ENCODE measurements at places on chromosomes 7 and 10. TPM values are rescaled to one million over a fixed set of nuclear protein-coding genes. Genes with fewer than 3 reads are reported as not detected.

The AGR2 gene
- polyA plus RNA-seq: 15.1 TPM

DNA sequence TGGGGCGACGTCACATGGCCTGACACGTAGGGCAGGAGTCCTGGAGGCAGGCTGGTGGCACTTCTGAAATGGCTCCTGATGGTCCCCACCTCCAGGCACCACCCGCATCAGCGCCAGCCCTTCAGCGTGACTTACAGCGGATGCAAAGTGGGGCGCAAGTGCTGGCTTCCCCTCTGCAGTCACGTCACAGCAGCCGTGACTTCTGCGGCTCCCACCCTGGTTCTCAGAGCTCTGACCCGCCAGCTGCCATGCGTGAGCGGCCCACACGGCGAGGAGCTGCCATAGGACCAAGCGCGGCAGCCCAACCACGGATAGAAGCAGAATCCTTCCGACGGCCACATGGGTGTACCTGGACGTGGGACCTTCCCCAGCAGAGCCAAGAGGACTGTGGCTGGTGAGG is 159.0 kb downstream of the ELFN1 start:
- no peaks in the 10 kb centered on the region for H3K36me3 ChIP-seq
- no peaks in the 10 kb centered on the region for H3K4me1 ChIP-seq
- no peak for DNase-seq

GRCh38 chr10:69338547-69339450 is 60.5 kb downstream of the HK1 start:
- H3K27me3 ChIP-seq: no peaks in the 10 kb centered on the region
- H3K4me1 ChIP-seq: peaks cover 42% of the 10 kb centered on the region
- no peaks in the 10 kb centered on the region for H3K36me3 ChIP-seq
- peak overlapping the region; percentile 71 for H3K27ac ChIP-seq
- H3K4me3 ChIP-seq: no peak overlapping the region

DNA sequence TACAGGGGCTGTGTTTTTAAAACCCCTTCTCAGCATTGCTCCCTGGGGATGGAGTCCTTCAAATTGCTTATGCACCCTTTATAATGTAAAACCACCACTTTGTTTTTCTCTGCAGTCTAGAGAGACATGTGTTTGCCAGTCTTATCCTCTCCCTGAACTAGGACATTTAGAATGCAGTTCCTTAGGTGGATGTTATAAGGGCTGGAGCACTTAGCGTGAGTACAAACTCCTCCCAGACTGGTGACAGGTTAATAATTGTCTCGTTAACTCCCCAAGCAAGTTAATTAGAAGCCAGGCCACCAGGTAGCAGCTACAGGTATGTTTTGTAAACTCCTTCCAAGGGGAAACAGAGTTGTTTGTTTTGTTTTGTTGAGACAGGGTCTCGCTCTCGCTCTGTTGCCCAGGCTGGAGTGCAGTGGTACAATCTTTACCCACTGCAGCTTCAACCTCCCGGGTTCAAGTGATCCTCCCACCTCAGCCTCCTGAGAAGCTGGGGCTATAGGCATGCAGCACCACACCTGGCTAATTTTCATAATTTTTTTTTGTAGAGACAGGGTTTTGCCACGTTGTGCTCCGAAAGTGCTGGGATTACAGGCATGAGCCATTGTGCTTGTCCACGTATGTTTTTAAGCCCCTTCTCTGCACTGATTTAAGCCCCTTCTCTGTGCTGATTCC is 100.2 kb downstream of the FAM107B start:
- H3K36me3 ChIP-seq: no peaks in the 10 kb centered on the region
- peaks cover 18% of the 10 kb centered on the region for H3K4me1 ChIP-seq
- peak; percentile 86 for DNase-seq
- H3K4me3 ChIP-seq: no peak overlapping the region

DNA sequence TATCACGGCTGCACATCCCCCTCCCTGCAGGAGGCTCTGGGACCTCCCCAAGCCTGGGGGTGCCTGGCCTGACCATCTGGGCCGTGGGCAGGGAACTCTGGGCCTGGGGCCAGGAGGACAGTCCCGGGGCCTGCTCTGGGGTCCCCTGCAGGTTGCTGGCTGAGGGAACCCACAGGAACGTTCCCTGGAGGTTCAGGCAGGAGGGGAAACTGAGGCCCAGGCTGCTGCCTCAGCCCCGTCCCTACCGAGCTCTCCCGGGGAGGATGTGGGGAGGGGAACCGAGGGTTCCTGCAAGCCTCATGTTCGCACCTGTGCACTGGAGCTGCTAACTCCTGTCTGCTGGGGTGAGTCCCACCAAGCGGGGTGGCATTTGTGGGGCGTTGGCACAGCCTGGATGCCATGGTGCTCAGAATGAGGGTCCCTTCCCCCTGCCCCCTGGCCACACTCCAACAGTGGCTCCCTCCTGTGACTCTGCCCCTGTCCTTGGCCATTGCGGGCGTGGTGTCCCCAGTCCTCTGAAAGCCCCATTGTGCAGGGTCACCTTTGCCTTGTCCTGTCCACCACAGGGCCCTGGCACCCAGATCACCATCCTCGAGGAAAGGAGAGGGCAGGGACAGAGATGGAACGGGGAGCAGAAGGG is 9.4 kb downstream of the ELFN1 start:
- H3K27me3 ChIP-seq: no peaks in the 10 kb centered on the region
- no peaks in the 10 kb centered on the region for H3K36me3 ChIP-seq
- no peak overlapping the region for H3K4me3 ChIP-seq
- no peak for DNase-seq
- no peak overlapping the region for H3K27ac ChIP-seq
- no peaks in the 10 kb centered on the region for H3K4me1 ChIP-seq

The SEMA4G gene
- 23.5 TPM for polyA plus RNA-seq

The TRIM50 gene
- polyA plus RNA-seq: 14.0 TPM

- peak; percentile 86 for DNase-seq
- no peaks in the 10 kb centered on the region for H3K4me1 ChIP-seq
Measured at GRCh38 chr10:69751214-69751613, 50.5 kb upstream of the COL13A1 start.

The PVRIG gene
- polyA plus RNA-seq: not detected

- DNase-seq: no peak
- H3K4me1 ChIP-seq: no peaks in the 10 kb centered on the region
- no peak overlapping the region for H3K4me3 ChIP-seq
- no peak overlapping the region for H3K27ac ChIP-seq
Measured at GRCh38 chr10:73161079-73161478, 6.7 kb downstream of the ECD start.

The FLNC gene
- polyA plus RNA-seq: 2.8 TPM

DNA sequence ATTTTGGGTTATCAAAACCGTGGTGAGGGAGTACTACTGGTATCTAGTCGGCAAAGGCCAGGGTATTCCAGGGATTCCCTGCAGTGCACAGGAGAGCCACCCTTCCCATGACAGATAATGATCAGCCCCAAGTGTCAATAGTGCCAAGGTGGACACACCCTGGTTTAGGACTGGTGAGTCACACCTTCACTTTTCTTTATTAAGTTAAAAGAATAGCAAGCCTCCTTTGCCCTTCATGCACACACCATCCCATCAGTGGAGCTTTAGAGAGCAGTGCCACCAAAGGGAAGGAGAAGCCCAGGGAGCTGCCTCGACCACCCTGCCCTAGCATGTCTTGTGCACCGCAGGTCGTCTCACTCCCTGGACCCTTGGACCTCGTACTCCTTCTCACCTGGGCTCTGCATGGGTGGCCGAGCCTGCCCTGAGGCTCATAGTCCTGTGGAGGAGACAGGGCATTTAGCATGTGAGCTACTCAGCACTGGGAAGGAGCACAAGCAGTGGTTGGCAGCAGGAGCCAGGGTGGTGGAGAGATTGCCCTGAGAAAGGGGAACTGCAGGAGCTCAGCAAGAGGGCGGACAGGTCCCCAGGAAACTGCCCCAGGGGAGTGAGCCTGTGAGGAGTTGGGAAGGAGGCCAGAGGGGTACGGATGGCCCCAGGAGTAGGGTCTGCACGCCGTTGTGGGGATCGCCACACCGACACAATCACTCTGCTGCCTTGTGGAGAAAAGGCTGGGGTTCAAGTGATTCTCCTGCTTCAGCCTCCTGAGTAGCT is 17.4 kb downstream of the UBE2D4 start:
- H3K4me3 ChIP-seq: no peak overlapping the region
- H3K4me1 ChIP-seq: peaks cover 5% of the 10 kb centered on the region
- H3K36me3 ChIP-seq: no peaks in the 10 kb centered on the region
- H3K27me3 ChIP-seq: no peaks in the 10 kb centered on the region
- no peak for DNase-seq

The NXPH1 gene
- not detected for polyA plus RNA-seq

GRCh38 chr10:68813559-68813958 is 13.8 kb upstream of the STOX1 start:
- no peaks in the 10 kb centered on the region for H3K4me1 ChIP-seq
- peak; percentile 14 for DNase-seq
- no peaks in the 10 kb centered on the region for H3K36me3 ChIP-seq
- H3K4me3 ChIP-seq: no peak overlapping the region
- H3K27ac ChIP-seq: no peak overlapping the region
- no peaks in the 10 kb centered on the region for H3K27me3 ChIP-seq

- no peaks in the 10 kb centered on the region for H3K4me1 ChIP-seq
- DNase-seq: no peak
- H3K27me3 ChIP-seq: no peaks in the 10 kb centered on the region
- H3K36me3 ChIP-seq: no peaks in the 10 kb centered on the region
Measured at GRCh38 chr10:50382576-50383023, 131.3 kb upstream of the ASAH2 start.

The ENKUR gene
- polyA plus RNA-seq: 0.73 TPM

The FAM241B gene
- 23.7 TPM for polyA plus RNA-seq

GRCh38 chr10:51389415-51390321 is 309.7 kb downstream of the CSTF2T start:
- DNase-seq: no peak
- no peak overlapping the region for H3K4me3 ChIP-seq
- H3K27me3 ChIP-seq: no peaks in the 10 kb centered on the region
- no peak overlapping the region for H3K27ac ChIP-seq
- H3K4me1 ChIP-seq: no peaks in the 10 kb centered on the region

GRCh38 chr10:70984986-70985722 is 96.8 kb upstream of the PCBD1 start:
- no peak overlapping the region for H3K4me3 ChIP-seq
- H3K27me3 ChIP-seq: no peaks in the 10 kb centered on the region
- H3K27ac ChIP-seq: no peak overlapping the region
- H3K4me1 ChIP-seq: no peaks in the 10 kb centered on the region
- H3K36me3 ChIP-seq: no peaks in the 10 kb centered on the region

GRCh38 chr10:18473424-18474117 is 177.8 kb downstream of the NSUN6 start:
- H3K27ac ChIP-seq: peak overlapping the region; percentile 19
- DNase-seq: no peak
- H3K36me3 ChIP-seq: no peaks in the 10 kb centered on the region
- H3K4me1 ChIP-seq: no peaks in the 10 kb centered on the region
- H3K27me3 ChIP-seq: no peaks in the 10 kb centered on the region
- H3K4me3 ChIP-seq: no peak overlapping the region

GRCh38 chr10:48454302-48455054 is 148.0 kb downstream of the MAPK8 start:
- no peak overlapping the region for H3K27ac ChIP-seq
- H3K36me3 ChIP-seq: no peaks in the 10 kb centered on the region
- DNase-seq: peak; percentile 41
- no peak overlapping the region for H3K4me3 ChIP-seq
- H3K4me1 ChIP-seq: peaks cover 5% of the 10 kb centered on the region

GRCh38 chr7:55296070-55296469 is 69.1 kb upstream of the LANCL2 start:
- no peak overlapping the region for H3K27ac ChIP-seq
- no peaks in the 10 kb centered on the region for H3K4me1 ChIP-seq

DNA sequence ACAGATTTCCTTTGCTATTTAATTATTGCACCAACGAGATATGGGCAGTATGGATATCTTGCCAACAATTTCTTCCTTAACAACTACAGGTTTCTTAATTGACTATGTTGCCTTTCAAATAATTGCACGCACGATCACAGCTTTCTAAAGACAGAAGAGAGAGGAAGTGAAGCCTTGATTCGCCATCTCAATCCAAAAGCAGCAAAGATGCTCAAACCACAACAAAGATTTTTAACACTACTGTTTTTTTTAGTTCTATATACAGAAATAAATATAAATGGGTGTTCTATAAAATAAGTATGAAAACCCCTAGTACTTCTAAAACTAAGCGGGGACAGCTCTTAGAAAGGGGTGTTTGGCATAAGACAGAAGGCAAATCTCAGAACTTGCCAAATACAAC is 251.3 kb downstream of the SFMBT2 start:
- H3K4me3 ChIP-seq: no peak overlapping the region
- no peaks in the 10 kb centered on the region for H3K27me3 ChIP-seq
- H3K27ac ChIP-seq: no peak overlapping the region
- DNase-seq: no peak
- H3K36me3 ChIP-seq: no peaks in the 10 kb centered on the region
- H3K4me1 ChIP-seq: no peaks in the 10 kb centered on the region

DNA sequence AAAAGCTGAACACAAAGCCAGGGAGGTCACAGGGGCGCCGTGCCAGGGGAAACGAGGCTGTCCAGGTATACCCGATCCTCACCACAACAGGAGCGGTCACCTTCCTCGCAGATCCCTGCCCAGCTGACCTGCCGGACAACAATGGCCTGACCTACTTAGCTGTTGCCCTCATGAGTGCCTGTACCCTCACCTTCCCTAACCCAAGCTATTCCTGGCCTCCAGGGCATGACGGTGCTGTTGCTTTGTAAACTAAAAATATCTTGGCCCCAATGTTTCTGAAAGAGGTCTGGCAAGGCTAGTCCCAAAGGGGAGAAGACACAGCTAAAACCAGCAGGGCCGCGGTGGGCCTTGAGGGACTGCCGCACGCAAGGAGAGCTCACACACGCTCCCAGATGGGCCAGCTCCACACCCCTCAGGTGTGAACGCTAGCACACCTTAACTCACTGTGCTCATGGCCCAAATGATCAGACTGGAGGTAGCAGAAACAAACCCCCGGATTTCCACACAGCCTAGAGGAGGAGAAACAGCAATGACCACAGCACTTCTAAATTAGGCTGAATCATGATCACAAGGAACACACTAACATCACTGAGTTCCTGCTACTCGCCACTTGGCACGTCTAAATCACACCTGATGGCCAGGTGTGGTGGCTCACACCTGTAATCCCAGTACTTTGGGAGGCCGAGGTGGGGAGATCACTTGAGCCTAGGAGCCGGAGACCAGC is 66.3 kb upstream of the CYTH3 start:
- H3K4me3 ChIP-seq: no peak overlapping the region
- H3K27ac ChIP-seq: peak overlapping the region; percentile 5
- no peaks in the 10 kb centered on the region for H3K36me3 ChIP-seq
- DNase-seq: no peak

The ZNF239 gene
- polyA plus RNA-seq: 4.5 TPM

DNA sequence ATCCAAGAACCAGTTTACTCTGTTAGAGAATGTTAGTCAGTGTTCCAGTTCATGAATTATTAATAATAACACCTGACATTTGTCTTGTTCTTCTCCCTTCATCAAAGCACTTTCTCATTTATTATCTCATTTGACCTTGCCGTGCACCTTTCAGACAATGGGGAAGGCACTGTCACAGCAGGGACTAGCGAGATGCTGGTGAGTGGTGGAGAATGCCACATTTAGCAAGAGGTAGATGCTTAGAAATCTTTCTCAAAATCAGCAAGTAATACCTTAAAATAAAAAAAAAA is 34.2 kb upstream of the XRCC2 start:
- no peaks in the 10 kb centered on the region for H3K4me1 ChIP-seq
- no peak for DNase-seq

The EXOC4 gene
- polyA plus RNA-seq: 22.8 TPM

The ANKRD2 gene
- polyA plus RNA-seq: 10.0 TPM

The CPVL gene
- 104 TPM for polyA plus RNA-seq

- H3K36me3 ChIP-seq: no peaks in the 10 kb centered on the region
- H3K4me1 ChIP-seq: no peaks in the 10 kb centered on the region
- no peak overlapping the region for H3K4me3 ChIP-seq
- H3K27ac ChIP-seq: no peak overlapping the region
Measured at GRCh38 chr7:33941418-33941817, 36.1 kb downstream of the BMPER start.

GRCh38 chr7:8441106-8441965 is 7.9 kb downstream of the NXPH1 start:
- no peaks in the 10 kb centered on the region for H3K4me1 ChIP-seq
- peaks cover 52% of the 10 kb centered on the region for H3K27me3 ChIP-seq
- no peak overlapping the region for H3K27ac ChIP-seq
- no peak for DNase-seq

Measured in kidney (tissue), 22 donors.